ENCODE measurements at places on chromosomes 16 and 17.
A peak's percentile ranks its signal among the peaks of the same experiment; 100 is the strongest.

GRCh38 chr17:29172589-29172988 is 7.6 kb downstream of the MYO18A start:
- DNase-seq = no peak

GRCh38 chr17:59520251-59520650 is 45.2 kb upstream of the DHX40 start:
- DNase-seq = no peak

DNA sequence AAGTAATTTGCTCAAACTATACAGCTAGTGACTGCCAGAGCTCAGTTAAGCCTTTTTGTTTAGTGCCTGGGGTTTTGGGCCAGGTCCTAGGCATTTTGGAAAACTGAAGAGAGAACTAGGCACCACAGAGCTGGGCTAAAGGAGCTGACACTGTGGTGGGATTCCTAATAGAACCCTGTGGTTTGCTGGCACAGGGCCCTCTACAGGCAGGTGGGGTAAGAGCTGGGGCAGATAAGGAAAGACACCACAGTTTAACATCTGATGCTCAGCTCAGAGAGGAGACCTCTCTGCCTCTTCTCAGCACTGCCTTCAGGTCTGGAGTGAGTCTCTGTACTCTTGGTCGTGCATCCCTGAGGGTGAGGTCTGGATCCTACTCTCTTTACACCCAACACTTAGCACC is 121.2 kb downstream of the SNX11 start:
- DNase-seq = no peak

DNA sequence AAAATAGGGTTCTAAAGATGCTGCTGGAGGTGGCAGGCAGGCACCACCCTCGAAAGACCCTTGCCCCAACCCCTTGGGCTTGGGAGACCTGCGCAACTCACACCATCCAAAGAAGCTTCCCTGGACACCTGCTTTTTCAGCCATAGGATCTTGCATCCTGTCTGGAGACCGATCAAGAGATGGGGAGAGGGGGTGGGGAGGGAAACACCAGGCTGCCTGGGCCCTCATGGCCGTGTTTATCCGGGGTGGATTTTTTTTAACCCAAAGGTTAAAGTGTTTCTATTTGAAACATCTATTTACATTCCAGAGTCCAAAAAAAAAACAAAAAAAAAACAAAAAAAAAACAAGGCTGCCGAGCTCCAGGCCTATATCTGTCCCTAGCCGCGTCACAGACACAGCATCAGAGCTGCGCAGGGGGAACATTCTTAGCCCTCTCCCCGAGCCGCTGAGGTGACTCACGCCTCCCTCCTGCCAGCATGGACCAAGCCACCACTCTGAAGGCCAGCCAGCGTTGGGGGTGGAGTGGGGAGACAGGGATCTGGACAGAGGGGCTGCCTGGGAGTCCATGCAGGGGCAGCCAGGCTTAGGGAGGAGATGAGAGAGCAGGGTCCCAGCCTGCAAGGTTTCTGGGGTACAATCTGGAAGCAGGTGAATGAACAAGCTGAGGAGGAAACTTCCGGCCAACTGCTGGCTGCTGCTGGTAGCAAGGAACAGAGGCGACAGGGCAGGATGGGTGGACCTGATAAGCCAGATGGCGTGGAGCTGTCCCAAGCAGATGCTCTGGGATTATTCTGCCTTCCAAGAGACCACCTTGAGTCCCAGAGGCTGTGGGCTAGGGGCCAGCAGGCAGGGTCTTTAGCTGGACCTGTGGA is 14.8 kb downstream of the HDAC5 start:
- DNase-seq = peak; percentile 70

DNA sequence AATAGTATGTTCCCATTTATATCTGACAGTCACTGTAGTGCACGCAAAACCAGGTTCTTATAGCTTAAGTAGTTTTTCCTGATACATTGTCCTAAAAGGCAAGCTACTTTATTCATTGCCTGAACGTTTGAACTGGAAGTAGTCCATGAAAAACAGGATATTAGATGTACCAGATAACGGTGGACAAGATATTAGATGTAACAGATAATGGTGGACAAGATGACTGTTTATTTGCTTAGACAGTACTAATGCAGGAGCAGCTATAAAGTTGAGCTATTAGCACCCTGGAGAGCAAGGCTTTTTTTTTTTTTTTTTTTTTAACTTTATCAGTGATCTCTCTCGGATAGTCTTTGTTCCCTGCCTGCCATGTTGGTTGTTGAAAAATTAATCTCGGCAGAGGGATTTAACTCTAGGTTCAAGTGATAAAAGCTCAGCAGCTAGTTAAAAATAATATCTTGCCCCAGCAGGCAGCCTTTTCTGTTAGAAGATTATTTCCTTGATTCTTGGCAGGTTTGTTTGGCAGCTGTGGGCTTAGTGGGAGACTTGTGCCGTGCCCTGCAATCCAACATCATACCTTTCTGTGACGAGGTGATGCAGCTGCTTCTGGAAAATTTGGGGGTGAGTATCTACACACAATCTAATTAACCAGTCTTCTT is 17.3 kb upstream of the TBKBP1 start:
- no peak for DNase-seq
